ENCODE measurements at places on chromosomes 6 and 20.

- DNase-seq, result peak; percentile 95
These were observed 168.5 kb upstream of the ATXN1 start for GRCh38 chr6:16929809-16930208.

GRCh38 chr20:50645253-50646068, 45.9 kb downstream of the RIPOR3 start:
- DNase-seq, result peak; percentile 65

GRCh38 chr6:102813489-102814275, 1420.2 kb downstream of the GRIK2 start:
- no peak for DNase-seq

GRCh38 chr20:63212393-63212730, 3.6 kb downstream of the YTHDF1 start:
- no peak for DNase-seq

DNA sequence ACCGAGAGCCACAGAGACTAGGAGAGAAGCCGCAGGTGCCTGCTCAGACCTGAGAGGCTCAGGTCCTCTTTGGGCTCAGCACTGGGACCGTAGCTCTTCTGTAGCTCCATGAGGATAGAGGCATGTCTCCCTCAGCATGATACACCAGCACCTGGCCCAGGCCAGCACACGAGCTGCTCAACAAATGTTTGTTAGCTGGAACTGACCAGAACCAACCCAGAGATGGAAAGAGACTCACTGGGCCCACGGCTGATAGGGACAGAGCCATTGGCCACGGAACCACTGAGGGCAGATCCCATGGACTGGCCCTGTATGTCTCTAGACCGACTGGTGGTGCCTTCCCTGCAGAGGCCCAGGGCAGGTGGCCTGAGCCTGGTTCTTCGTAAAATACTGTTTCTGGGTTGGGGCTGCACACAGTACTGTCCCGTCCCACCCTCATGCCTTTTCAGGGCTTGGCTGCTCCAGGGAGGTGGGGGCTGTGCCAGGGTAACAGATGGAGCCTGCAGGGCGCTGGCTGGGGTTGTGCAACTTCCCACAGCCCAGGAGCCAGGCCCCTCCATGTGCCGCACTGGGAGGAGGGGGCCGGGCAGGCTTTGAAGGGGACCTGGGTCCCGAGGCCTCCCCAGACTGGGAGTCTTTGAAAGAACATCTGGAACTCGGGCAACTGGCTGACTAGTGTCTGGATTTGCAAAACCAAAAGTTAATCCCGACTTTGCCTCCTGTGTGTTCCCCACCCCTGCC, 5.2 kb downstream of the C20orf204 start:
- DNase-seq, result no peak

DNA sequence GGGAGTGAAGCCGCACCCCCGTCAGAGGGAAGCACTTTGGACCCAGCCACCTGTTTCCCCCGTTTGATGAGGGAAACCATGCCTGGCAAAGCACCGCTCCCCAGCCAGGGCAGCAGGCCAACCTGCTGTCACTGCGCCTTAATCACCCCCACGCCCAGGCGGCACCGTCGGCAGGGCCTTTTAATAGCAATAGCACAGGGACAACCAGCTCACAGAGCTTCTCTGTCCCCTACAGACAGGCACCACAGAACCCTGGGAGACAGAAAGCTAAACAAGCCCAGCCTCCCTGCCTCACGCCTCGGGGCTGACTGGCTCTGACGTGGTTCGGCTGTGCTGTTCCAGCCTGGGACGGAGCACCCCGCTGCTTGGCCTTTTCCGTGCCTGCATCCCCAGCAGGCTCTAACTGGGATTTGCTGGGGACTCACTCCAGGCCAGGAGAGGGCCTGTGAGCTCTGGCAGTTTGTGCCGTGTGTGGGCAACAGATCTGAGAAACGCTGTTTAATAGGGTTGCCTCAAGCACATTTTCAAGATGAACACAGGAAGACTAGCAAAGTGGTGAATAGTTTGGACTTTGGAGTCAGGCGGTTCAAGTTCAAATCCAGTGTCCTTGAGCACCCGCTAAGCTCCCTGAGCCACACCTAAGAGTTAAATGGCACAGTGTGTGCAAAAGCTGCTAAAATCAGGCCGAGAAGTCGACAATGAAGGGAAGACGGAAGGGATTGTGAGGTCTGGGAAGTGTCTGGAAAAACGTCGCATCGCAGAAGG, 223.8 kb downstream of the NRN1 start:
- DNase-seq, result no peak

GRCh38 chr6:31572041-31572911, at the start of gene LTA:
TSS of gene LTA (plus strand) at chr6:31572289. CDS start at chr6:31572743, 454 bp downstream.
- no peak for DNase-seq

- no peak for DNase-seq
These were observed 60.6 kb downstream of the FOXA2 start for GRCh38 chr20:22523499-22524392.

- no peak for DNase-seq
These were observed 365.8 kb upstream of the MARCKS start for GRCh38 chr6:113491376-113491775.

DNA sequence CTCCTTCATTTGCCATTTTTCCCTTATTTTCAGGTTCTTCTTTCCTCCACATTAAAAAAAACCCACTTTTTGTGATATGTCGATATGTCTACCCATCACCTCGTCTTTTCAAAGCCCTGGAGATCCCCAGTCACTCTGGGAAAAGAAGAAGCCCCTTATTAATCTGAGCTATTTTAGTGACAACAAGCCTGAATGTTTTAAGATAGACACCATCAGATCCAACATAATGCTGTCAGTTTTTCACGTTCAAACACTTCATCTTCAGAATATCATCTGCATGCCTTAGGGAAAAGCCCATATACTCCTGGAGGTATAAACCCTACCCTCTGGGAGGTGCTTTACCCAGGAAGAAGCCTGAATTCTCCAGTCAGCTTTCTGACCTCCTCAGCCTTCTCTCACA, 464.0 kb upstream of the CDH4 start:
- no peak for DNase-seq

DNA sequence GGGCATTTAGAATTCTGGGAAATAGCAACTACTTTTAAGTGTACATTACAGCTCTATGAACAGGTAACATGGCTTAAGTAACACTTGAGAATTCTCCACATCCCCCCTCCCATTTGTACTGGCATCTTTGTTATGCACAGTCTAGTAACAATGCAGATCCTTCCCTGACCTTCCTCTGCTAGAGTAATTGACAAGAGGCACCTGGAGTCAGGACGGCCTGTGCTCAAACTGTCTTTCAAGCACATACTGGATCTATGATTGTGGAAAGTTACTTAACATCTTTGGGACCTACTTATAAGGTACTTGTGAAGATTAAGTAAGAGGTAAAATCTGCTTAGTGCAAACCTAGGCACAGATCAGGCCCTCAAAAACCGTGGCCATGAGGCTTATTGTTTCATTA, 21.9 kb upstream of the GSTA3 start:
- DNase-seq, result no peak

DNA sequence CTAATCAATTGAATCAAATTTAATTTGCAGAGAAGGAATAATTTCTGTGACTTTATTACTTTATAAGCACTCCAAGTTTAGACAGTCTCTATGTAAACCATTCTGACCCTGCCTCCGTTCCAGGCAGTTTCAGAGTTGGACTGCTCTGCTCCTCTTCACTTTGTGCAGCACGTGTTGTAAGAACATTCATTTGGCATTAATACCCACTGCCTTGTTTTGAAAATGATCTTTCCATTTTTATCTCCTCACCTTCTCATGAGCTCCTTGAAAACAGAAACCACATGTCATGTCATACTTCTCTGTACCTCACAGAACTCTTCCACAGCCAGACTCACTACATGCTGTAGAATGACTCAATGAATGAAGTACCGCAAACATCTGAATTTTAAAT, 25.5 kb downstream of the SLC22A1 start:
- DNase-seq, result no peak

GRCh38 chr20:34708621-34709043, 4.5 kb downstream of the TP53INP2 start:
- no peak for DNase-seq

DNA sequence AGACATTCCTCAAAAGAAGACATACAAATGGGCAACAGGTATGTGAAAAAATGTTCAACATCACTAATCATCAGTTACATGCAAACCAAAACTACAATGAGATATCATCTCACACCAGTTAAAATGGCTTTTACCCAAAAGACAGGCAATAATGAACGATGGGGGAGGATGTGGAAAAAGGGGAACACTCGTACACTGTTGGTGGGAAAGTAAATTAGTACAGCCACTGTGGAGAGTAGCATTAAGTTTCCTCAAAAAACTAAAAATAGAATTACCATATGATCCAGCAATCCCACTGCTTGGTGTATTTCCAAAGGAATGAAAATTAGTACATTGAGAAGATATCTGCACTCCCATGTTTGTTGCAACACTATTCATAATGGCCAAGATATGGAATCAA, 8.6 kb upstream of the TMEM170B start:
- DNase-seq, result no peak

- DNase-seq, result no peak
These were observed 666.7 kb downstream of the UTRN start for GRCh38 chr6:144951730-144952437.

DNA sequence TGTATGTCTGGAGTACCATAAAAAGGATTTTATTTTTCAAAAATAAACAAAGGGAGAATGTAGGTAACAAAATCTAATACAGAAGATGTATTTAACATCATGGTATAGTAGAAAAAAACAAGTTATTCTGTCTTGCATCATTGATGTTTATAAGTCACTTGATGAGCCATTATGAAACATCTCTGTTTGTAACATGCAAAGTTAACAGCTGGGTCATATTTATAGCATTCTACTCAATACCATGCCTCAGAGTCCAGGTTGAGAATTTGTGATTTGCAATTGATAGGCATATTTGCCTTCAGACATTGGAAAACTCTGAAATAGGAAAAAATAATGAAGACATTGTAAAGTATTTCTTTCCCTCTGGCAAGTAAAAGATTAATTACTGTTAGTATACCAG, 52.3 kb upstream of the IL20RA start:
- DNase-seq, result no peak

GRCh38 chr6:145756170-145756662, 20.9 kb upstream of the EPM2A start:
- DNase-seq, result peak; percentile 79

- DNase-seq, result peak; percentile 21
These were observed 537 bp downstream of the PRR3 start for GRCh38 chr6:30557683-30557981.

DNA sequence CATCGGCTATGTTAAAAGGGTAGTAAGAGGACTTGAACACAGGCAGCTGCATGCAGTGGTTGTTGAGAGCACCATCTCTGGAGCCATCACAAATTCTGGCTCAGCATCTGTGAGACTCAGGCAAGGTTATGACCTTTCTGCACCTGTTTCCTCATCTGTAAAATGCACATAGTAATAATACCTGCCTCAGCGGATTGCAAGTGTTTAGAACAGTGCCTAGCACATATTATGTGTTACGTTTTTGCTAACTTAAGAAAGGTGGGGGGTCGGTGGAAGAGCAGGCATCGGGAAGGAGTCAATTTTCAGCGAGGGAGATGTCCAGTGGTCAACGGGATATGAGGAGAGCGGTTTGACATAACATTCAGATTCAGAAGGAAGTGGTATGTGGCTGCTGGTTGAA, 2.9 kb downstream of the LY6G5C start:
- DNase-seq, result no peak

GRCh38 chr6:107064579-107065065, 36.6 kb downstream of the MTRES1 start:
- peak; percentile 60 for DNase-seq

DNA sequence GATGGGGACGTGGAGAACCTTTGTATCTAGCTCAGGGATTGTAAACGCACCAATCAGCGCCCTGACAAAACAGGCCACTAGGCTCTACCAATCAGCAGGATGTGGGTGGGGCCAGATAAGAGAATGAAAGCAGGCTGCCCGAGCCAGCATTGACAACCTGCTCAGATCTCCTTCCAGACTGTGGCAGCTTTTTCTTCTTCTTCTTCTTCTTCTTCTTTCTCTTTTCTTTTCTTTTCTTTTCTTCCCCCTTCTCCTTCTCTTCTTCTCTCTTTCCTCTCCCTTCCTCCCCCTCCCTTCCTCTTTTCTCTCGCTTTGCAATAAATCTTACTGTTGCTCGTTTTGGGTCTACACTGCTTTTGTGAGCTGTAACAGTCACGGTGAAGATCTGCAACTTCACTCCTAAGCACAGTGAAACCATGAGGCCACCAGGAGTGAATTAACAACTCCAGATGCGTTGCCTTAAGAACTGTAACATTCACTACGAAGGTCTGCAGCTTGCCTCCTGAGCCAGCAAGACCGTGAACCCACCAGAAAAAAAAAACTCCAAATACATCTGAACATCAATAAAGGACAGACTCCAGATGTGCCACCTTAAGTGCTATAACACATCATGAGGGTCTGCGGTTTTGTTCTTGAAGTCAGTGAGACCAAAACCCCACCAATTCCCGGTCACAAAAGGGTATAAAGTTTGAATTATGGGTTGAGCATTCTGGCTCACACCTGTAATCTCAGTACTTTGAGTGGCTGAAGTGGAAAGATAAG, 19.6 kb upstream of the SERPINB1 start:
- DNase-seq, result no peak

DNA sequence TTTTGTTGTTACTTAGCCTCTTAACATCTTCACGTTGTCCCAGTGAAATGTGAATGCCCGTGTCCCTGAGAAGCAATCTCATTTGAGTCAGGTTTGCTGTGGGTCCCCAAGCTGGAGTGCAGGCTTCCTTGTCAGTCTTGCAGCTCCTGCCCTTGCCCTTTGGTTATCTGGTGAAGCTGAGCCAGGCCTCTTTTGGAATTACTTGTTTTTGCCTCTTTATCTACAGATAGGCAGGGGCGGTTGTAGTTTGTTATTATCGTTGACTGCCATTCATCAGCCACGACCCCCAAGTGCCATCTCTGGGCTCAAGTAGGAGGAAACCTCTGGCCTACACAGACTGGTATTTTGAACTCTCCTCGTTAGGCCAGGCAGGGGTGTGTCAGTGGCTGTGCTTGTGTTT, 2.2 kb downstream of the TMEM14C start:
- no peak for DNase-seq

- no peak for DNase-seq
These were observed 183.2 kb downstream of the HIVEP2 start for GRCh38 chr6:142761756-142762155.

DNA sequence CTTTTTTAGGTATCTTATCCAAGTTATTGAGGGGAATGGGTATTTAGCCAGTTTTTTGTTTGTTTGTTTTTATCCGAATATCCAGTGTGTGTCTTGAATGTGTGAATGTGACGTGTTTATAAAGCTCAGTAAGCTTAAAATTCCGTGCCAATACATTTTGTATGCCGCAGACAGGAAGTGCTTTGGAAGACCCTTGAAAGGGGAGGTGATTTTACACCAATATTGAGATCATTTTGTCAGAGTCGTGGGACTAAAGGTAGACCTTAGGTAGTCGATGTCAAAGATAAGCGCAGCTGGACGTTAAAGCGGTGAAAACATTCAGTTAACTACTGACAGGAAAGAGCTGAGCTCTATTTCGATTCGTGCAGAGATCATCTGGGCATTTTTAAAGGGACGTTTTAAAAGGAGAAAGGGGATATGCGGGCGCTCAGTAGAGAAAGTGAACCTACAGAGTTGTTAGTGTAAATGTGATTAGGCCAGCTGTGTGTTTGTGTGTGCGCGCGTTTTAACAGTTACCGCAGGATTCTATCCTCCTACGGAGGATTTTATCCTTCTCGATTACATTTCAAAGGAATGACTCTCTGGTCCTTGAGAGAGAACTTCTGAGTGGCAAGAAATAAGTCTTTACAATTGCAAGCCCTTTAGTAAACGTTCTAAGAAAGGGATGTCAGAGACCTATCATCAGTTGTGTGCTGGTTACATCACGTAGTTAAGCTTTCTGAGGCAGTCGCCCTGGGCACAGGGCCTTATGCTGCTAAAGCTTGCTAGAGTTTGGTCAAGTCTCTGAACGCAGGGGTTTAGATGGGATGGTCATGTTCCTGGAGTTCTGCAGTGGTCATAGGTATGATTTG, 625 bp upstream of the ECHDC1 start:
- DNase-seq, result no peak
